ENCODE measurements at places on chromosomes 12 and 14.

- DNase-seq, result peak; percentile 65
Observed at GRCh38 chr14:34365309-34365915, 96.6 kb downstream of the SPTSSA start.

GRCh38 chr12:104641862-104642261 is 185.1 kb downstream of the CHST11 start:
- no peak for DNase-seq

GRCh38 chr14:22748631-22749068 is 17.8 kb upstream of the OXA1L start:
- no peak for DNase-seq

GRCh38 chr12:108827941-108828340 is 29.4 kb downstream of the SSH1 start:
- DNase-seq, result no peak

GRCh38 chr14:65290830-65291229 is 121.7 kb upstream of the FUT8 start:
- no peak for DNase-seq

- no peak for DNase-seq
Observed at GRCh38 chr12:106956048-106956578, 406 bp downstream of the TMEM263 start.

- DNase-seq, result peak; percentile 12
Observed at GRCh38 chr14:88559852-88560251, 3.0 kb upstream of the ZC3H14 start.

GRCh38 chr12:15757553-15758255 is 31.5 kb downstream of the EPS8 start:
- no peak for DNase-seq

DNA sequence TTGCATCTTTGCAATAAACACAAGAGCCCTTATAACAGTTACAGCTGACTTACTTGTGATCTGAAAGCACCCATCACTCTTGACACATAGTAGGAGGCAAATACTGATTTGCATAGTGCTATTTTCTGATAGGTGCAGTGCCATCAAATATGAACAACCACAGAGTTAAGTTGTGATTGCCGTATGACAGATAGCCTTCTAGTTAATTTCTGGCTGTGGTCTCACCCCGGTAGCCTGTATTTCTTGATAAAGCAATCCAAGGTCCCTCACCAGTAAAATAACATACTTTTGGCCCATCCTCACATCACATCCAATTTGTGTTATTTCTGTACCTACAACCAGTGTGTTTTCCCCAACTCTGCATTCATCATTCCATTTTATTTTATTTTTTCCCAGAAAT is 23.3 kb upstream of the STYK1 start:
- DNase-seq, result no peak

DNA sequence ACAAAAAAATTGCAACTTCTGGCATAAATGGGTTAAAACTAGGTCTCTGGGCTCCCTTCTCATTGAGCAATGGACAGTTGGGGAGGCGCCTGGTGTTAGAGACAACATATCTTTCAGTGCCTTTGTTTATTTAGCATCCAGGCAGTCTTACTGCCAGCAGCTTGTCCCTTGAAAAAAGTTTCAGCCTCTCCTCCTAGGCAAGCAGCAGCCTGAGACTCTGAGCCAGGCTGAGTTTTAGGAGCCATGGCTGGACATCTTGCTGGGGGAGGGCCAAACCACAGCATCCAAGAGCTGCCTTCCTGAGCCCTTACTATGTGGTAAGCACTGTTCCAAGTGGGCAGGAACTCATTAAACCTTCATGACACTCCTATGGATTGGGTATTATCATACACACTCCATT is 10.1 kb upstream of the JDP2 start:
- DNase-seq, result no peak

- no peak for DNase-seq
Observed at GRCh38 chr12:51424094-51424661, 453 bp upstream of the SLC4A8 start.

GRCh38 chr12:101173197-101173749 is 36.8 kb downstream of the SLC5A8 start:
- DNase-seq, result no peak

DNA sequence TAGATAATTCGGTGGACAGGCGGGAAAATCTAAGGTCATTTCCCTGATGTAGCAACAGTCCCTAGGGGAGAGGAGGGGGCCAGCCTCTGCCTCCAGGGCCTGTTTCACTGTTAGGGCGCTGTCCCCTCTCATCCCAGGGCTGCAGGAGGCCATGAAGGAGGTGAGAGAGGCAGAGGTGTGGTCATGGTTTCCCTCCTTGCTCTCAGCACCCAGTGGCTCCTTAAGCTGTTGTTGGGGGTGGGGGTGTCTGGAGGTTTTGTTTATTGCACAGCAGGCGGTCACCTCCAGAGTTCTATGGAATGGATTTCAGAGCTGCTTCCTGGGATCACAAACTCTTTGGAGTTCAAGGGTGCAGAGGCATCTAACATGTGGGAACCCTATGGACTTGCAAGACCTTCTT is 212.5 kb upstream of the RTL1 start:
- no peak for DNase-seq

Measured in NCI-H1092 treated with DMSO at 0.1 percent for 48 hours (cell line).